Natural killer cell (primary cell): ENCODE measurements at places on chromosomes 12 and 14. TPM values are rescaled to one million over a fixed set of nuclear protein-coding genes. Genes with fewer than 3 reads are reported as not detected.

DNA sequence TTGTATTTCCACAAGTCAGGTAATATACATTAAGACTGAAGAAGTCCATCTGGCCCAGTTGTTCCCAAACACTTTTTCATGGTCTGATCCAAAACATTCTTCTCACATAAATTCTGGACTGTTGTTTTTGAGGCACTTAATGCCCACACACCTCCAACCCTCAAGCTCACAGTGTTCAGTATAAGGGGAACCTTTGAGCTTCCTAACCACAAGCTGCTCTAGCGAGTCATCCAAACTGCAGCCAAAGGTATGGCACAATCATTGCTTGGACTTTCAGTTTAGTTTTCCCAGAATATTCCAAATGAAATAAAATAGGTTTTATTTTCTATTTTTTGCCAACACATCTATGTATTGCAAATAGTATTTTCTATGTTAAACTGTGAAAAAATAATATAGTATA lies 103.0 kb downstream of the PUS7L start:
- no peak for DNase-seq
- H3K27ac ChIP-seq, result no peak overlapping the region
- no peak overlapping the region for H3K4me3 ChIP-seq

DNA sequence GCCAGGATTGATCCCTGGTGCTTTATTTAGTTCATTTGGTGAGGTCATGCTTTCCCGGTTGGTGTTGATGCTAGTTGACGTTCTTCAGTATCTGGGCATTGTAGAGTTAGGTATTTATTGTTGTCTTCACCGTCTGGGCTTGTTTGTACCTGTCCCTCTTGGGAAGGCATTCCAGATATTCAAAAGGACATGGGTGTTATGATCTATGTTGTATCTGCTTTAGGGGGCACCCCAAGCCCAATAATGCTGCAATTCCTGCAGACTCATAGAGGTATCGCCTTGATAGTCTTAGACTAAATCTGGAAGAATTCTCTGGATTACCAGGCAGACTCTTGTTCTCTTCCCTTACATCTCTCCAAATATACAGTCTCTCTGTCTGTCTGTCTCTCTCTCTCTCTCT lies 42.1 kb downstream of the AK7 start:
- DNase-seq, result no peak
- H3K4me1 ChIP-seq, result no peaks in the 10 kb centered on the region
- no peak overlapping the region for H3K4me3 ChIP-seq
- no peaks in the 10 kb centered on the region for H3K36me3 ChIP-seq
- H3K27me3 ChIP-seq, result no peaks in the 10 kb centered on the region
- no peak overlapping the region for H3K27ac ChIP-seq

DNA sequence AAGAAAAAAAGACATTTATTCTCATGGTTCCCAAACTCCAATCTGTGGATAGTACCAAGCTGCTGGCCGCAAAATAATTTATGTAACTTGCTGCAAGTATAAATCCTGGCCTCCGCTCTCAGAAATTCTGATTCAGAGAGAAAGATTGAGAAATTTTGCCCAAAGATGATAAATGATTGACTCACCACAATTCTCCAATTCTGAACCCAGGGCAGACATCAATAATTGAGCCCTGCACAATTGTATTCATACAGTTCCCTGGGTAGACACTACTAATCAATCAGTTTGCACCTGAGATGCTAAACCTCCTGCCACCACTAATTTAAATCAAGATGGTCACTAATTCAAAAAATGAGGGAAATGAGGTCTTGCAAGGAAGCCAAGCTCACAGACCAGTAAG lies 38.2 kb downstream of the TRPV4 start:
- H3K4me1 ChIP-seq, result no peaks in the 10 kb centered on the region
- H3K27ac ChIP-seq, result no peak overlapping the region
- H3K4me3 ChIP-seq, result no peak overlapping the region
- no peaks in the 10 kb centered on the region for H3K36me3 ChIP-seq

DNA sequence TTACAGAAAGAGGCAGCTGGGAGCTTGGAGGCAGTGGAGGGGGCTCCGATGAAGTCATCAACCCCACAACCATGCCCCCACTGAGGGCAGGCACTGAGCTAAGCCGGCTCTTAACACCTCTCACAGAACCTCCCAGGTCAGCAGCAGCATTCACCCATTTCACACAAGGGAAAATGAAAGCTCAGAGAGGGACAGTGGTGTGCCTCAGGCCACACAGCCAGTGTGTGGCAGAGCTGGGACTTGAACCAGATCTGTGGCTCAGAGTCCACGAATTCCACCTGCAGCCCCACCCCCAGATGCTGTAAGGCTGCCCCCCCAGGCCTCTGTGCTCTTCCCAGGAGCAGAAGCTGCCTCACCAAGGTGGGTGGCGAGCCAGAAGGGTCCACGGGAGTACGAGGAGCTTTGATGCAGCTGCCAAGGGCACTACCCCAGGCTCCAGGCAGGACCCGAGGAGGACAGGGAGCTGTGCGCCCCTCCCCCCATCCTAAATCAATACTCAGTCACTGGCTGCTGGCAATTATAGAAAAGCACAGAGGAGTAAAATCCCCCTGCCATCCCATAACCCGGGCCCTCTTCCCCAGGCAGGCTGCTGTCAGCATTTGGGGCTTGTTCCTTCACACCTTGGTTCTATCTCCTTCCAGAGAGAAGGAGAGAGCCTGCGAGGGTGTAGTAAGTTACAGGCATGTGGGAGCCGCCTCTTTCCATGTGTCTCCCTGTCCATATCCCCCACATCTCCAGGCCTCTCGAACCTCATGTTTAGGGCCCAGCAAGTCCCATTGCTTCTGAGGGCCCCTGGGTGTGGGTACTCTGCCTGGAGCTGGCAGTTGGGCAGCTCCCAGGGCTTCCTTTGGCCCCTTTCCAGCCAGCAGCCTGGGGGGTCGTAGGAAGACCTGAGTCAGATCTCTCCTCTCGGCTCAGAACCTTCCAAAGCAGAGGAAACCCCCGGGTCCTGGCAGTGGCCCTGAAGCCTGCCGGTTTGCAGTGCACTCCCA lies 47.6 kb downstream of the FAM222A start:
- DNase-seq, result peak; percentile 11
- H3K27ac ChIP-seq, result no peak overlapping the region
- H3K27me3 ChIP-seq, result no peaks in the 10 kb centered on the region
- no peak overlapping the region for H3K4me3 ChIP-seq

GRCh38 chr12:68069275-68069674 lies 80.0 kb downstream of the IFNG-AS1 start:
- H3K27me3 ChIP-seq, result no peaks in the 10 kb centered on the region
- H3K27ac ChIP-seq, result no peak overlapping the region
- no peak for DNase-seq
- H3K36me3 ChIP-seq, result no peaks in the 10 kb centered on the region
- no peaks in the 10 kb centered on the region for H3K4me1 ChIP-seq
- H3K4me3 ChIP-seq, result no peak overlapping the region

GRCh38 chr12:62724947-62725451 lies 210.0 kb downstream of the PPM1H start:
- H3K27me3 ChIP-seq, result no peaks in the 10 kb centered on the region
- H3K4me3 ChIP-seq, result no peak overlapping the region
- no peak for DNase-seq
- no peaks in the 10 kb centered on the region for H3K4me1 ChIP-seq

DNA sequence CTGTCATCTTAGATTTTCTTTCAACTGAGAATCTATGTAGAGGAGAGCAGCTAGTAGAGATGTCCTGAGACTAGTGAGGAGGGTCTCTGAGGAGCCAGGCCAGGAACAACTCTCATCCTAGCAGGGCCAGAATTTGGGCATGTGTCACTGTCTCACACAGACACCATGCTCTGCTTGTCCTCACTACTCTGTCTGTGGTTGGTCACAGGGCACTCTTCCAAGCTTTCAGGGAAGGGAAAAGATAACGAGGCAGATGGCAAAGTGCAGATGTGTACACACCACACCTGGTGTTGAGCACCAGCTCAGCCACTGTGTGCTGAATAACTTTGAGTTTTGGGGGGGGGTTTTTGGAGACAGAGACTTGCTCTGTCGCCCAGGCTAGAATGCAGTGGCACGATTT lies 2.5 kb downstream of the SSPN start:
- peaks cover 13% of the 10 kb centered on the region for H3K27me3 ChIP-seq
- no peak for DNase-seq
- H3K27ac ChIP-seq, result no peak overlapping the region
- H3K36me3 ChIP-seq, result no peaks in the 10 kb centered on the region
- H3K4me1 ChIP-seq, result peaks cover 4% of the 10 kb centered on the region

- peaks cover 40% of the 10 kb centered on the region for H3K36me3 ChIP-seq
- H3K4me3 ChIP-seq, result no peak overlapping the region
- no peak overlapping the region for H3K27ac ChIP-seq
- no peaks in the 10 kb centered on the region for H3K4me1 ChIP-seq
Observed at GRCh38 chr12:113933201-113933786, 32.8 kb downstream of the RBM19 start.

DNA sequence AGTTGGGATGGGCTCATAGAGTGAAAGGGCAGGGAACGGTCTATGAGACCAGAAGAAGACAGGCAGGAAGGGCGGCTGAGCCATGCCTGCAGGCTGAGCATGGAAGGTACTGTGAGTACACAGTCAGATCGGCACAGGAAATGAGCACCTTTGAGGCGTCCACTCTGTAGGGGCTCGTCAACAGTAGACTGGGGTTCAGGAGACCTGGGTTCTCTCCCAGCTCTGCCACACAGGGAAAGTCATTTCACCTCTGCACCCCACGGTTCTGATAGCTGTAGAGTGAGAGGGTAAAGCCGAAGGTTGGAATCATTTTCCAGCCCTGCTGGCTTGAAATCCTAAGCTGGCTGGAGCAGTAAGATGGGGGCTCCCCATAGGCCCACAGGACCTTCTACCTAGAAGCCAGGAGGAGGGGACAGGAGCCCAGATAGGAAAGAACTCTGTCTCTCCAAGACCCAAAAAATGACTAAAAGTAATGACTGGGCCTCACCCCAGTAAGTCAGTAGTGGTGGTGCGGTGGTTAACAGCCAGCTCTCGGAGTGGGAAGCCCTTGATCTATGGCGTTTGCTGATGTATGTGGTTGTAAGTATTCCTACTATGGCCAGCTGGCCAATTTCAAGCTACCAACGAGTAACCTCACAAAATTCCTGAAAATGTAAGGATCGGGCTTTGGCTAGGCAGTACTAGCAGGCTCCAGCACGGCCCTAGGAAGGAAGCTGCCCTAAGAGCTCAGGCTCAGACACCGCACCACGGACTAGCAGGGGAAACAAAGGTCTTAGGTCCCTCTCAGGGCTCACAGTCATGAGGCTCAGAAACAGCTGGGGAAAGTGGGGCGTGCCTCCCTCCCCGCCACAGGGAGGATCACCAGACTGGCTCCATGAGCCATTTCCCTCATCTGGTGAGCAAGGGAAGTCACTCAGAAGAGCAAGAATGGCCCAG lies 10.3 kb upstream of the CD27 start:
- no peaks in the 10 kb centered on the region for H3K36me3 ChIP-seq
- no peak for DNase-seq
- H3K4me3 ChIP-seq, result no peak overlapping the region
- H3K4me1 ChIP-seq, result peaks cover 8% of the 10 kb centered on the region

GRCh38 chr12:62604871-62605270 lies 138.2 kb downstream of the MON2 start:
- H3K4me3 ChIP-seq, result no peak overlapping the region
- peaks cover 3% of the 10 kb centered on the region for H3K4me1 ChIP-seq
- no peaks in the 10 kb centered on the region for H3K27me3 ChIP-seq

GRCh38 chr12:9143137-9143536 lies 27.4 kb upstream of the A2M start:
- no peaks in the 10 kb centered on the region for H3K27me3 ChIP-seq
- no peak overlapping the region for H3K27ac ChIP-seq
- H3K4me3 ChIP-seq, result no peak overlapping the region
- no peaks in the 10 kb centered on the region for H3K4me1 ChIP-seq

DNA sequence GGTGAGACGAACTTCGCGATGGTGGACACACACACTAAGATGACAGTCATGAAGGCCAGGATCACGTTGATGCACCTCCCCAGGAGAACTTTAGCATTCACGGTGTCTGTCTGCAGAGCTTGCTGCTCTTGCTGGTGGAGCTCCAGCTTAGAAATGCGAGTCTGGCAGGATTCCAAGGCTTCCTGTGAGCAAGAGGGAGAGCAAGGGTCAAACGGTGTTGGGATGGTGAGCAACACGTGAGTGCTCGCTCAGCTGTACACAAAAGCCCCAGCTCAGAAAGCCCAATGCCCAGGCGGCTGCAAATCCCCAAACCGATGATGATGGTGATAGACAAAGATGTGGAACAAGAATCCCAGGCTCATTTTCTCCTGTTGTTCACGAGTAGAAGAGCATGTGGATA lies 78.8 kb downstream of the TMCC3 start:
- H3K36me3 ChIP-seq, result peaks cover 12% of the 10 kb centered on the region
- H3K27ac ChIP-seq, result no peak overlapping the region

- no peak overlapping the region for H3K27ac ChIP-seq
- DNase-seq, result no peak
- H3K4me3 ChIP-seq, result no peak overlapping the region
- H3K36me3 ChIP-seq, result no peaks in the 10 kb centered on the region
Observed at GRCh38 chr12:53932915-53933314, 5.7 kb upstream of the HOXC13 start.

GRCh38 chr14:68878908-68879307 lies 86.0 kb upstream of the ZFP36L1 start:
- no peak overlapping the region for H3K4me3 ChIP-seq
- no peak overlapping the region for H3K27ac ChIP-seq
- DNase-seq, result no peak
- no peaks in the 10 kb centered on the region for H3K36me3 ChIP-seq

GRCh38 chr12:105279460-105280056 lies 43.6 kb upstream of the APPL2 start:
- H3K27ac ChIP-seq, result no peak overlapping the region
- no peak overlapping the region for H3K4me3 ChIP-seq
- peak; percentile 67 for DNase-seq
- no peaks in the 10 kb centered on the region for H3K36me3 ChIP-seq

DNA sequence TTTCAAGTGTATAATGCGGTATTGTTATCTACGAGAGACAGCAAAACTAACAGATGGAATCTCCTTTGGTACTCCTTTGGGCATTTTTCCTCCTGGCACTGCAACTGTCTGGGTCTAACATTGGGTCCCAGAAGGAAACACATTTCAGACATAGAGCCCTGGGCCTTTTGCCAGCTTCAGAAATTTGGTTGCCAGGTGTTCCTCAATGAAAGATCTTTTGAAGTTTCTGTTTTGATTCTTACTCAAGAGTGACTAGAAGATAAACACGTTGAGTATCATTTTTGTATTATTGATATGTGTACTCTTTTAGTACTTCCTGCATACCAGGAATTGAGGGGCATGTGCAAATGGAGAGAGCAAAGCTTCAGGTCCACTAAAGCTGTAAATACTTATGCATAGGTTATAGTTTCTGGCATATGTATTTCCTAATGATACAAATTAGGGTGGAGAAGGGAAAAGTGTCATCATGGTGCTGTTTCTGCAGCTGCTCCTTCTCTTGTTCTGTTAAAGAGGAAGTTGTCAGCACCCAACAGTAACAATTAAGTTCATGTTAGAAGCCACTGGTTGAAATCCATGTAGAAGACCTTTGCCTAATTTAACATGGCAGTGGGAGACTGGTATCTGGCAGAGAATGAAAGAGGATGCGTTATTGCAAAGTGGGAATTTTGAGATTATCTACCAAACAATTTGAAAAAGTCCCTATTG lies 53.5 kb downstream of the SLC38A6 start:
- no peak overlapping the region for H3K27ac ChIP-seq
- no peak for DNase-seq
- no peaks in the 10 kb centered on the region for H3K36me3 ChIP-seq

Gene IPO4
- 46.2 TPM for total RNA-seq

Gene GNB3
- total RNA-seq, result not detected

Gene SLC38A4
- total RNA-seq, result not detected

Gene SDSL
- 1.0 TPM for total RNA-seq

Gene HOXC4
- total RNA-seq, result 1.8 TPM

Gene TSHR
- total RNA-seq, result not detected

Gene TAPBPL
- total RNA-seq, result 51.4 TPM
